CD4-positive, alpha-beta memory T cell (primary cell): ENCODE measurements at places on chromosomes 12 and 14. TPM values are rescaled to one million over a fixed set of nuclear protein-coding genes. Genes with fewer than 3 reads are reported as not detected.

DNA sequence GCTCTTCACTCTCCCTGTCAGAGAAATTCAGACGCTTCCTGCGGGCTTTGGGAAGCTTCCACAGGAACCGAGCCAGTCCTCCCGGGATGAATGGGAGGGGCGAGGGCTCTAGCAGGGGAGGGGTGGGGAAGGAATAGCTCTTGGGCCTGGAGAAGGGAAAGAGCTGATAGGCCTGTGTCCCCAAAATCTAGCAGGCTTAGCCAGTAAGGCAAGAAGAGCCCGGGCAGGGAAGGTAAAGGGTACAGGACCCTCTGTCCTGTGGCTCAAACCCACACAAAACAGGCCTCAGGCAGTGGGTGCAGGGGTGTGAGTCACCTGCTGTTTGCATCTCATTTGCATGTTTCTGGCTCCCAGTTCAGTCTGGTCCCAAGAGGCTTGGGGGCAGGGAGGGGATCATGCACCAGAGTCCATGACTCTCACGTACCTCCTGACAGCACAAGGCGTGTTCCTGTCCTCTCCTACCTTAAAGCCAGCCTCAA lies 8.7 kb upstream of the SMUG1 start:
- DNase-seq: no peak

DNA sequence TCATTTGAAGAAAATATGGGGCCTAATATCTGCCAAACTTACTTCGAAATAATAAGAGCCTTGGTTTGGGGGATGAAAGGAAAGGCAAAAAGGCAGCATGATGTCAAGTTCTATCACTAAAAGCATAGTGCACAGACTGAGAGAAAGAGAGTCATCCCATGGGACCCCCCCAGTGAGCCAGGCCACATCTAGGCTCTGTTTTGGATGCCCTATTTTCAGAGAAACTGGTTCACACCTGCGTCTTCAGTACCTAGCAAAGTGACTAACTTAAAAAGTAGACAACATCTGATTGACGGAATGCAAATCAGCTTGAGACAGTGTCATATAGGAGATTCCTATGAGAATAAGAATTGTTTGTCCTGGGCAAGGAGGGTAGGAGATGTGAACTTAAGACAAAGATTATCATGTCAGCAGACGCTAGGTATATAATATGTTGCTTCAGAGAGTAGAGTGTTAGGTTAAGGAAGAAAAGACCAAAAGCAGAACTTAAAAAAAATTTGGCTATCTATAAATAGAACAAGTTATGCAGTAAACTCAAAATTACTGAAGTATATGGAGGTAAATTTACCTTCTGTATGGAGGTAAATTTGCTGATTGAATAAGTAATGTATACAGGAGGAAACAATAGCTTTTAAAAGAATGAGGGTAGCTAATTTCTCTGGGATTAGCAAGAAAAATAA lies 148.2 kb downstream of the SLC41A2 start:
- no peak for DNase-seq

The SPTB gene
- 0.09 TPM for total RNA-seq

DNA sequence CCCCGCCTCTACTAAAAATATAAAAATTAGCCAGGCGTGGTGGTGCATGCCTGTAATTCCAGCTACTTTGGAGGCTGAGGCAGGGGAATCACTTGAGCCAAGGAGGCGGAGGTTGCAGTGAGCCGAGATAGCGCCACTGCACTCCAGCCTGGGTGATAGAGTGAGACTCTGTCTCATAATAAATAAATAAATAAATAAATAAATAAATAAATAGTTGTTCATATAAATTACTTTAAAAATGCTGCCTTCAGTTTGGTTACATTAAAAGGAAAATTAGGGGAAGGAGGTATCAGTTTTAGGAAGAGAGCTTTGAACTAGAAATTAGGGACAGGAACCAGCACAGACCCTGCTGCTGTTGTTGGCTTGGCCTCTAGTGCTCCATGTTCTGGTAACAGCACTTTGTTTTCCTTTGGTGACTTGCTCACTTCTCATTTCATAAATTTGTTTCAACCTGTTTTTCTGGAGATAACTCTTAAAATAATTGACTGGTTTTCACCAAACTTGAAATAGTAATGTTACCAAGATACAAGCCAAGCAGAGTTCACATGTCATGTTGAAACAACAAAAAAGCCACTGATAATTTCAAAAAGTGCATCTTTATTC lies 22.9 kb upstream of the PTPRB start:
- DNase-seq: no peak

DNA sequence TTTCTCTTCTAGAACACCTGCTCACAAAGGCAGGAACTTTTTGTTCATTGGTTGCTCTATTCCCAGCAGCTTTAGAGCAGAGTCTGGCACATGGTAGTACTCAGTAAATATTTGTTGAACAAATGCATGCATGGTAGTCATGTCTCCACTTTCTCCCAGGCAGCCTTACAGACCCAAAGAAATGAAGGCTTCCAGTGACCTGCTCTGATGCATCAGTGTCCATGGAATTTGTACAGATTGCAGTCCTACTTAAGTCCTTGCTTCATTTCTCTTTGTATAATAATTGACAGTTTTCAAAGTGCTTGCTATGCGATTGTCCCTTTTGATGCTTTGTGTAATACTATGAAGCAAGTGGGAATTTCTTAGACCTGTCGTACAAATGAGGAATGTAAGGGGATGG lies 119.6 kb downstream of the DERA start:
- no peak for DNase-seq

The BDKRB2 gene
- total RNA-seq: not detected

- no peak for DNase-seq
Measured at GRCh38 chr14:31880935-31881334, 196.2 kb upstream of the ARHGAP5 start.

GRCh38 chr14:100106250-100107112 lies 41.3 kb downstream of the EVL start:
- DNase-seq: peak; percentile 66

- no peak for DNase-seq
Measured at GRCh38 chr12:50747817-50748216, 16.1 kb upstream of the ATF1 start.
